ENCODE measurements at places on chromosomes 4 and X.

GRCh38 chrX:23317799-23318724 lies 16.6 kb upstream of the PTCHD1 start:
- DNase-seq = no peak

GRCh38 chrX:42023122-42023521 lies 99.8 kb upstream of the CASK start:
- no peak for DNase-seq

DNA sequence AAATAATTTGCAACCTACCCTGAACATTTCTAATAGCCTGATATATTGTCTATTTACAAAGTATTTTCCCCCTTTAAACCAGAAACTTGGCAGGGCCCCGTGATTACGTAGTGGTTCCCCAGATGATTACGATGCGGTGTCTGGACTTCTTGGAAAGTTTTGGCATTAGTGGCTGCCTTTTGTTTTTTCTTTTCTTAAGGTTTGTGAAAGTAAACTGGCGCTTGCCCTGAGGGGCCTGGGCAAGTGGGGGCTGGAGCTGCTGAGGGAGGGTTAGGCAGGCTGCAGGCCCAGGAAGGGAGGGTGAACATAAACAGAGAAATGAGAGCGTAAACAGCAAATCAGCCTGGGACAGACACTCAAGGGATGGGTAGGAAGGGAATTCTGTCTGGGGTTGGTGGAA lies 123.6 kb upstream of the MSX1 start:
- DNase-seq = no peak

DNA sequence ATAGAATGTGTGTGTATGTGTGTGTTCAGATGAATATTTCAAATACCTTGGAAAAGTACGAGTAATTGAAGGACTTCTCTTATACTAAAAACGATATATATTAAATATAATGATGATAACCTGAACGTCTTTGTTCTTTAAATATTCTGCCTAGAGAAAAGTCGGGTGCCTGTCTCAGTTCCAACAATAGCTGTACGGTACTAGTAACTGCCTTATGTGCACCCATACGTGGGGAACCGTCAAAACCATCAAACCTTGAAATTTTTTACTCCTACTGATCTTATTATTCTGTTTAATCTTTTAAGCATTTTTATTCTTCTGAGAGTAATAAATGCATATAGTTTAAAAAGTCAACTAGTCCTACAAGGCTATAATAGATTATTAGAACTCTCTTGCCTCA lies 1045.7 kb downstream of the C4orf33 start:
- DNase-seq = no peak

DNA sequence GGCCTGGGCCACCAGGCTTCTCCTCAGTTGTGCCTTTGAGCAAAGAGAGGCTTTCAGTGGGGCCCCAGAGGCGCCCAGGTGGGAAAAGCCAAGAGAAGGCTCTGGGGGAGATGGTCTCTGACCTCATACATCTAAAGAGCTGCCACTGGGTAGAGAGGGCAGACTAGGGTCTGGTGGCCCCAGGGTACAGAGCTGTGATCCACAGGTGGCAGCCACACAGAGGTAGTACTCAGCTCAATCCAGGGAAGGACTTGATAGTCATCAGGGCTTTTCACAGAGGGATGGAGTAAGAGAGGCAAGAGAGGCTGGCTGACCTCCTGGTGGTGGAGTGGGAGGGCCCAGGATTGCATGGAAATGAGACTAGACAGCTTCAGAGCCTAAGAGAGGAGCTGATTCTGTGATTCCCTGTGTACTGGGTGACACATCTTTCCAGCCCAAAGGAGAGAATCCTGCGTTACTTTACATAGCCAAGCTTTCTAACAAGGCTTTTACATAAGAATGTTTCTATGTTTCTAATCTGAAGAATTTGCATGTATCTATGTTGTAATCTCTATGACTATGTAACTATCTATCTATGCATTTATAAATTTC lies 53.2 kb upstream of the PJA1 start:
- no peak for DNase-seq

DNA sequence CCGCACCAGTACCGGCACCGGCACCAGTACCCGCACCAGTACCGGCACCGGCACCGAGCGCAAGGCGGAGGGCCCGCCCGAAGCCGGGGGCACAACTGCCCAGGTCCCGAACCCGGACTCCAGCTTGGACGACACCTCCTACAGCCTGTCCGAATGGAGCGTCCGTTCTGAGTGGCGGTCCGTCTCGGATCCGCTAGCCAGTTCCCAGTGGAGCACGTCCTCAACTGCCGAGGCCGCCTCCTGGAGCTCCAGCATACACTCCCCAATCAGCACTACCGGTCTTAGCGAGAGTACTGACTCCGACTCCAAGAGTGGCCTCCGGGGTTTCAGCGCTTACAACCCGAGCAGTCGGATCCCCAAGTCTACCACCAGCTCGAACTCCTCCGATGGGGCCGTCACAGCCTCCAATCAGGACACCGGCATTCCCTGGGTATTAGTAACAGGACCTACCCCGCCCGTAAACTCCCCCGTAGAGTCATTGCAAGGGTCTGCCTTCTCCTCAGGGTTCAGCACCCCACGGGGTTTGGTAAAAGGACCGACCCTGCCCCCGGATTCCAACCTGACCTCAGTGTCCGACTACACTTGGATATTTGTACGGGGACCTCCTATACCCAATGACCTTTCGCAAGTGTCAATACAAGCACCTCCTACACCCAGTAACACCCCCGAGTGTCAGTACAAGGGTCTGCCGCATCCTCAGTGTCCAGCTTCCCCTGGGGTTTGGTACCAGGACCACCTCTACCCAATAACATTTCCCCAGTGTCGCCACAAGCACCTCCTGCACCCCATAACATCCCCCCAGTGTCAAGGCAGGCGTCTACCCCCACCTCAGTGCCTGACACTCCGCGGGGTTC lies 721 bp upstream of the MAOA start:
- DNase-seq = no peak

- DNase-seq = no peak
Observed at GRCh38 chr4:22363036-22363435, 152.8 kb downstream of the ADGRA3 start.

- DNase-seq = no peak
Observed at GRCh38 chr4:44535981-44536380, 87.4 kb upstream of the KCTD8 start.

DNA sequence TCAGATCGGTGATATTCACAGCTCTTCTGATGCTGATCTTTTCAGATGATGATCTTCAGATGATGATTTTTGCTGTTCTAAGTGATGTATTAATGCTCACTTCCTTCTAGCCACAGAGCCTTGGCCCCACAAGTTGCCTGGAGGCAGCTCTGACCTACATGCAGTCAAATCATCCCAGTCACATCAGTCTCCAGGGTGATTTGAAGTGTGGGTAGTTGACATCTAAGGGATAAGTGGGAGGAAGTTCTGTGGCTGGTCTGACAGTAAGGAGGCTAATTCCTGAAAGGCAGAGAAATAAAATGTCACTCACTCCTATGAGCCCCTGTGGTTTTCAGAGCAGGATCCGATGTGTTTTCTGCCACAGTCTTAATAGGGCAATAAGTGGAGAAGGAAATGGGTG lies 79.8 kb upstream of the RPL34 start:
- no peak for DNase-seq

- no peak for DNase-seq
Observed at GRCh38 chr4:1315306-1315705, 25.6 kb downstream of the MAEA start.

GRCh38 chrX:11481035-11481434 lies 184.7 kb downstream of the ARHGAP6 start:
- DNase-seq = no peak

DNA sequence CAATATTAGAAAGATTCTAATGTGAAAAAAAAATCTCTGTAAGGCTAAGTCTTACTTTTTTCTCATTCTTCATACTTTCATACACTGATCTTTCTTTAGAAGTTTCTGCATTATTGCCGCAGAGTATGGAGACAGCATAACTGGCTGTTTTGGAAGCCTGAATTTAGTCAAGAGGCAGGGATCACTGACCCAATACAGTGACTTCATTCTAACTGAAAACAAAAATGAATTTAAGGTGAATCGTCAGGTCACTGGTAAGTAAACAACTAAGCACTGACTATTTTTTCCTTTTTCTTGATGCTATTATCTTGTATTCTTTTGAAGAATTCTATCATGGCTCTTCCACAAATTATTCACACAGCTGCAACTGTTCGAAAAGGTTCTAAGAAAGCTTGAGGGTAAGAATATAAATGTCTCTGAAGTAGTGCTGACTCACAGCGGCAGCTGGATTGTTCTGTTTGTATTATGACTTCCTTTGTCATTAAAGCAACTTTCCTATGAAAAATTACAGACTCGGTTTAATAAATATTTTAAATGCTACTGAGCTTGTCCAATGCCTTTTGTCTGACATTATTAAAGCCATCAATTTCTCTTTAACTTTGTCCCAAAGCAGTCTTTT lies 609.3 kb downstream of the FSTL5 start:
- DNase-seq = no peak

GRCh38 chrX:66036231-66036630 lies 3.6 kb downstream of the VSIG4 start:
- no peak for DNase-seq

DNA sequence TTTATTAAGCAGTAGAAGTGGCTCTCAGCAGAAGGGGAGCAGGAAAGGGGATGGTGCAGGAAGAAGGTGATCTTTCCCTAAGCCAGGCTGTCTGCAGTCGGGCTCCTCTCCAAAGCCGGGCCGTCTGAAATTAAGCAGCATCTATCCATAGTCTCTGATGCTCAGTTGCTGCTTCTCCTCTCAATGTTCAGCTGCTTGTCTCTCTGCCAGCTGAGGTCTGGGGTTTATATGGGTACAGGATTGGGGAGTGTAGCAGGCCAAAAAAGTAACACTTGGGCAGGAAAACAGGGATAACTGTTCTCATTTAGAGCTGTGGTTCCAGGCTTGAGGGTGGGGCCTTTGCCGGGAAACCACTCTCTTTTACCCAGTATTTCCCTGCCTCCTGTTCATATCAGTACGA lies 39.2 kb upstream of the CCKAR start:
- no peak for DNase-seq

DNA sequence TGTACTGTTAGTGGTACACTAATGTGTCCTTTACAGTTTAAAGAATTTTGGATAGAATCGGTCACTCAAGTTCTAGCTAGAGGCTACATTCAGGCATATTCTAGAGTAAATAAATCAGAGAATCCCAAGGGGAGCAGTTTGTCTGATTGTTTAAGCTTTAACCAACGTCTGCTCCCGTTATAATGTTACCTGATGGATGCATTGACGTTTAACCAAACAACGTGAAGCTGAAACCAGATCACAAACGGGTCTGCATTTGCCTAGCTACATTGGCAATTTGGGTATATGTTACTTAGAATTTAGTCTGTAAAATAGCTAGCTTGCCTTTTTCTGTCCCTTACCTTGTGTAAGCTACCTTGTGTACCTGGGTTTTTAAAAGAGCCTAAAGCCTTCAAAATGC lies 1.6 kb downstream of the PI4K2B start:
- DNase-seq = no peak

DNA sequence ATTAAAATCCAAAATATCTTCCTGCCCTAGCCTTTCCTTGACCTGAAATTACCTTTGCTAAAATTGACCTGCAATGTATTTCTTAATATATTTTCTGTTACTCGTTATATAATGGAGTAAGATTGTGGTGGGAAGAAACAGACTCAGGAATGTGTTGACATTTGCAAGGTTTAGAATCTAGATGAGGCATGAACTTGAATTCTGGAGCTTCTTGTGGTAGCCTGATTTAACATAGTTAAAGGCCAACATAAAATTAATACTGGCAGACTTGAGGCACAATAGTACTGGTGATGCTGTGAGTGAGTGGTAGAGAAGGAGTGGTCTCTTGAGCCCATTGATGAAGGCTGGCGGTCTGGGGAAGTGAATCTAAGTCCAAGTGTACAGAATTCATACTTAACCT lies 197.9 kb upstream of the SPRY1 start:
- no peak for DNase-seq

GRCh38 chr4:98055800-98056501 lies 87.3 kb downstream of the STPG2 start:
- DNase-seq = no peak

GRCh38 chr4:176303938-176304337 lies 15.8 kb upstream of the SPCS3 start:
- DNase-seq = no peak

DNA sequence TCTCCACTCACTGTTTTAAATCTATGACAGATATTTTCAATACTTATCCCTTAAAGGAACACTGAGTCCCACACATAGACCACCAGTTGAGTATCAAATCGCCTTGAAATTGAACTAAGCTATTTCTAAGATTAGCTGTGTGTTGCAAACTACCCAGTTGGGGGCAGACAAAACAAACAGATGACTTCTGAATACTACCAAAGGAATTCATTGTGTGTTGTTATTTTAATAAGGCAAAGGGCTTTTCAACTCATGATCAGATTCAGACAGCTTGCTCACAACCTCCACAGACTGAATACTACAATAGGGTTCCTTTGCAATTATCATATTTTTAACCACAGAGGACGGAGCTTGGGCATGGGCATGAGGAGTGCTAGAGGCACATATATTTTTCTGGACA lies 283.0 kb upstream of the GPC4 start:
- no peak for DNase-seq

GRCh38 chrX:133254666-133255065 lies 36.5 kb upstream of the TFDP3 start:
- DNase-seq = no peak

GRCh38 chr4:162839814-162840213 lies 326.9 kb downstream of the NAF1 start:
- DNase-seq = no peak

DNA sequence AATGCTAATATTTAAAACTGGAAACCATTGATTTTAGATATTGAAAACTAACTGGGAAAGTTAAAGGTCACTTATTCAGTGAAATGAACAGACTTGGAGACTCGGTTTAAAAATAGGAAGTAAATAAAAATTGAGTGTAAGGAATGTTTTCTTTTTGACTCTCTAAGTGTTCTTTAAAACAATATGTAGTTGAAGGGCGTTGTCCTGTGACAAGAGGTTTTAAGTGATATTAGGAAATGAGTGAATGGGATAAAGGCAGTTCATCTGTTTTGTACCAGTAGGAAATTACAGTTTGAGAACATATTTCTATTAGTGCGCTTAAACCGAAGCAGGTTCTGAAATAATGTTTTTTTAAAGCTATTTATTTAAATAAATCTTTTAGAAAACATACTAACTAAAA lies 77.2 kb downstream of the ARFIP1 start:
- no peak for DNase-seq

- DNase-seq = no peak
Observed at GRCh38 chrX:10140264-10140663, 16.5 kb upstream of the CLCN4 start.

DNA sequence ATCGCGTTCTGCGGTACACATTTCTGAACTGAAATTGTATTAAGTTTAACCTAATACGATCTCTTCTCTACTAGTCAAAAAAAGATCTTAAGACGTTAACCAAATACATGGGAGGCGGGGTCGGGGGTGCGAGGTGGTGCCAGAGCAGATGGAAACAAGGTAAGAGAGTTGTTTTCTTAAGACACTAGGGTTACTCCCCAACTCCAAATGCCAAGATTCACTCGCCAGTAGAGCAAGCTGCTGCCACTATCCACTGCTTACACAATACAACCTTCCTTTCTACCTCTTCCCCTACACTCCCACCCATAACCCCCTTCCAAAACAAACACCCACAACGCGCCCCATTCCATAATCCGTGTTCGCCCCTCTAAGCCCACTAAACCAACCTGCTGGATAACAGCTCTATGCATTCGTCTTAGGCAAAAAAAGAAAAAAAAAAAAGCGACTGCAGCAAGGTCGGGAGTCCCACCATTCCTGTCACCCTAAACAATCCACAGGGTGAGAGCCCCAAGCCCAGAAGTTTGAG lies 1.3 kb downstream of the LCORL start:
- DNase-seq = no peak
